SK-MEL-5 (cell line): ENCODE measurements at places on chromosomes 5 and 9. TPM values are rescaled to one million over a fixed set of nuclear protein-coding genes. Genes with fewer than 3 reads are reported as not detected.

THG1L gene
- 20.8 and 22.5 TPM in 2 replicates for total RNA-seq

GDA gene
- total RNA-seq, result not detected in 2 replicates

ENHO gene
- 0.43 and 0.92 TPM in 2 replicates for total RNA-seq

SH3TC2 gene
- total RNA-seq, result 21.8 and 22.1 TPM in 2 replicates

CCDC192 gene
- total RNA-seq, result not detected in 2 replicates

ACTBL2 gene
- 0.11 and 0.13 TPM in 2 replicates for total RNA-seq

SYK gene
- 0.74 and 1.7 TPM in 2 replicates for total RNA-seq

CTXN3 gene
- not detected in 2 replicates for total RNA-seq

MYO10 gene
- 161 and 191 TPM in 2 replicates for total RNA-seq

HTR1A gene
- total RNA-seq, result not detected in 2 replicates

REEP2 gene
- total RNA-seq, result 0.32 and 2.7 TPM in 2 replicates

DMRTA1 gene
- total RNA-seq, result not detected in 2 replicates

ADGRV1 gene
- 0.21 and 0.58 TPM in 2 replicates for total RNA-seq

FYB1 gene
- total RNA-seq, result 29.1 and 31.6 TPM in 2 replicates

RNF183 gene
- not detected in 2 replicates for total RNA-seq

PCDHB3 gene
- 0.13 and 0.21 TPM in 2 replicates for total RNA-seq

PCDHA3 gene
- 0.27 and 0.48 TPM in 2 replicates for total RNA-seq

ANGPTL2 gene
- 1.2 and 1.5 TPM in 2 replicates for total RNA-seq

SLC36A2 gene
- not detected in 2 replicates for total RNA-seq
